ENCODE measurements at places on chromosomes 16 and 17. TPM values are rescaled to one million over a fixed set of nuclear protein-coding genes. Genes with fewer than 3 reads are reported as not detected.

Gene LIG3
- polyA plus RNA-seq = 7.6 TPM

Gene RSL1D1
- 55.5 TPM for polyA plus RNA-seq

Gene NACA2
- polyA plus RNA-seq = not detected

Gene CCDC154
- polyA plus RNA-seq = 1.8 TPM

Gene PNPO
- polyA plus RNA-seq = 55.8 TPM

Gene ANKFN1
- not detected for polyA plus RNA-seq

Gene UBALD2
- polyA plus RNA-seq = 59.1 TPM

GRCh38 chr16:88938119-88938776 is 38.8 kb downstream of the CBFA2T3 start:
- DNase-seq = no peak

DNA sequence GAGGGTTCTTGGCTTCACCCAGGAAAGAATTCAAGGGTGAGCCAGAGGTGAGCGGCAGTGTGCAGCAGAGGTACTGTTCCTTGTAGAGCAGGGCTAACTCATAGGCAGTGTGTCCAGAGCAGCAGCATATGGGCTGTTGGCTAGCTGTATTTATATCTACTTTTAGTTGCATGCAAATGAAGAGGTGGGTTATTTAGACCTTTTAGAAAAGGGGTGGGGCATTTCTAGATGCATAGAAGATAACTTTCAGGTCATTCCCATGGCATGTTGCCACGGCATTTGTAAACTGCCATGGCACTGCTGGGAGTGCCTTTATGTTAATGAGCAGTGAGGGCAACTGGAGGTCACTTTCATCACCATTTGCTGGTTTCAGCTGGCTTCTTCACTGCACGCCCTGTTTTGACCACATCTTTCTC is 141.0 kb downstream of the STX8 start:
- no peak for DNase-seq

- no peak for DNase-seq
Measured at GRCh38 chr17:35775583-35775982, 14.9 kb downstream of the C17orf50 start.

DNA sequence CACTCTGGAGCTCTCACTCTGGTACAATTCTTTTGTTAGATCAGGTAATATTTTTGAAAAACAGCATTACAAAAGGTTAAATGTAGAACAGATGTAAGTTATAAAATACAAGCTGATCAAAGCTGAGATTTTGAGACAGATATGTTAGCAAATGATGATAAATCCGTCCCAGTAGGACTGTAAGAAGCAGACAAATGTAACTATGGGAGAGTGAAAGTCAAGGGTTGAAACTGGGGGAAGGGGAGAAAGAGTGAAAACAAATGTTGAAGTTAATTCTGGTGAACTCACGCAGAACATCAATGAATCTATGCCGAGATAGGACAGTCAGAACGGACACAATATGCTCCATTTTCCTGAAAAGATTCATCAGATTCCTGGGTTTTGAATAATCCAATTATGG is 298.9 kb upstream of the IRX5 start:
- DNase-seq = peak; percentile 56

GRCh38 chr17:80649672-80650330 is 105.2 kb downstream of the RPTOR start:
- peak; percentile 91 for DNase-seq

GRCh38 chr17:39664581-39665561 is at the start of gene TCAP:
Gene TCAP (plus strand): TSS chr17:39665349. CDS start chr17:39665360, 11 bp downstream.
- peak; percentile 77 for DNase-seq

- no peak for DNase-seq
Measured at GRCh38 chr17:68592009-68592408, 9.2 kb downstream of the FAM20A start.

DNA sequence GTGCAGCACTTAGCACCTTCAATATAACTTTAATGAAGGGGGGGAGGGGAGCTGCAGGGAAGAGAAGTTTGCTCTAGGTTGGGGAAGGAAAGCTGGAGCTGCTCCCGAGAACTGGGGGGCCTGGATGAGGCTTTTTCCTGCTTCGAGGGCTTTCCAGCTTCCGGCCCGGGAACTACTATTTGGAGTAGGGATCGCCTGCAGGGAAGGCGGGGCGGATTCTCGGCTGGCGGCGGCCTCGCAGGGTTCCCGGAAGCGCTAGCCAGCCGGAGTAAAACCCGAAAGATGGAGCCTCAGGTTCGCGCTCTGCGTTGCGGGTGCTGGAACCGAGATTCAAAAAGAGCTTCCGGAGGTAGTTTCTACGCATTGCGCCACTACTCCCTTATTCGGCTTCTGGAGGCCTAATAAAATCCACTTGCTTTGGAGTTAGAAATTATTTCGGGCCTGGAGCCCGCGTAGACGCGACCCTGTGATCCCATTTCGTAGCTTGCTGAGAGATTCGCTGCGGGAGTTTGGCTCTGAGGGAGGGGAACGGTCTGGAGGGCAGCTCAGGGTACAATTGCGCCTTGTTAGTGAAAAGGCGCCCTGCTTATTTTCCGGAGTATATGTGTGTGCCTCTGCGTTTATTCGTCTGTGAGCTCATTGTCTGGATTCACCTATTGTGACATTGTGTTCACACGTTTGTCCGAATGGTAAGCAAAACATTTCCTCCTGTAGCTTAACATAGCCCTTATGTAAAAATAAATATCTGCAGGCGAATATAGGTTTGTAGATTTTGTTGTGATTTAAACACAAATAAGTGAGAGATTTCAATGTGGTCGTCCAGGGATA is 652 bp downstream of the PRAC2 start:
- DNase-seq = no peak

GRCh38 chr17:17403899-17404576 is 72.8 kb upstream of the MED9 start:
- peak; percentile 36 for DNase-seq

DNA sequence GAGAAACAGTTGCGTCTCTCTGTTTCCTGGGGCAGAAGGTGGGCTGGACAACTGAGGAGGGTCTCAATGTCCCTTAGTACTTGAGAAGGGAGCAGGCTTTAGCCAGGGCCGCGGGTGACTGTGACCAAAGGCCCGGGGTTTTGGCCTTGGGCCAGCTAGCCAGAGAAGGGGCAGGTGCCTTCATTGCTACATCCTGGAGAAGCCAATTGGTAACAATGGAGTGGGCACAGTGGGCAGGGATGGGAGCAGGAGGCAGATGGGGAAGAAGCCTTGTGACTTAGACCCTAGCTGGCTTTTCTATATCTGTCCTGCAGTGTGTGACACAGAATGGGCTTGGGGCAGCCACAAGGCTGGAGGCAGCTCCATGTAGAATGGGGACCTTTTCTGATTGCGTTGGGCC is 46.0 kb downstream of the CLEC16A start:
- DNase-seq = no peak

- DNase-seq = no peak
Measured at GRCh38 chr16:48365025-48365600, 20.1 kb downstream of the SIAH1 start.

DNA sequence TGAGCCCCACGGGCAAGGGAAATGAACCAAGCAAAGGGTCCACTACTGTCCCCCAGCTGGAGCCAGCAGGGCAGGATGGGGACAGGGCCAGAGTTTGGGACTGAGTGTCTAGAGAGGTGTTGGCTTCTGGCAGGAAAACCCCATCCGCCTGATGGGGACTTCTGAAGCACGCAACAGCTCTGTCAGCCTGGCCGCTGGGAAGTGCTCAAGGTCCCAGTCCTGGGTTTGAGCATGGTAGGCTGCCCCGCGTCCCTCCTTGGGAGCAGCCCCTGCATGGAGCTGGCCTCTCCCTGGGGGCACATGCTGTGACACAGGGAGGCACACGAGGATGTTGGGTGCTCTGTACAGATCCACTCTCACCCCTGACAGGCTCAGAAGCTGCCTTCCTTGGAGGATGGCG is 14.6 kb downstream of the ACE start:
- no peak for DNase-seq

DNA sequence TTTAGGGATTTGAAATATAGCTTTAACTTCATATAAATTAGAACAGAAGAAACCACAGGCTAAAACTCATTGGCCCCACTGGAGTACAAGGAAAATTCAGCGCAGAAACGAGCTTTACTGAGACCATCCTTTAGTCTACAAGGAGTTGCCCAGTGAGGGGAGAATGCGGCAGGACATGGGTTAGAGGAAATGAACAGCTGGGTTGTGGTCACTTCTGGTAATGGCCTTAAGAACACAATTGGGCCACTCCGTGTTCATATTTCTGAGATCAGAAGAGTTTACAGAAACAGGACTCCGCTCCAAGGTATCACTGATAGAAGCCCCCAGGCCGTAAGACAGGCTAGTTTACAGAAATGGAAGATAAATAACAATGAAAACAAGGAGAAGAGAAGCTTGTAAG is 188.3 kb downstream of the ZFHX3 start:
- DNase-seq = no peak

- DNase-seq = no peak
Measured at GRCh38 chr16:17835118-17835876, 364.5 kb upstream of the XYLT1 start.

DNA sequence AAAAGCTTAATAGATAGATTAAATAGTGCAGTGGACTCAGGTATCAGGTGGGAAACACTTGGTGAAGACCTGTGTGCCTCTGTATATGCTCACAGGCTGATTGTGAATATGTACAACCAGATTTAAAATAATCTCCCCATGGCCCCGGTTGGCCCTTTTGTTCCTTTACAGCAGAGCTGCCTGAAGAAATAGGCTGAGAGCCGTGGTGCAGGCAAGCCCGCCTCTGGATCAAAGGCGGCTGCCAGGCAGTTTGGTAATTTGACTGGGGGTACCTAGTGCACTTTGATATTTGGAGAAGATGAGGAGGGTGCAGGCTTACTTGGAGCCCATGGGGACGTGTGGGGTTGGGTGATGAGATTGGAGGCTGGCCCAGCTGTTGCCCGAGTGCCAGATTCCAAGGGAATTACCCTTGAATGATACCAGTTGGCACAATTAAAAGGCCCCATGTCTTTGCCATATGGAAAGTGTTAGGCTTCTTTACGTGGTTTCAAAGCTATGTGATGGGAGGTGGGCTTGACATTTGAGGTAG is 5.0 kb downstream of the NKD1 start:
- no peak for DNase-seq

DNA sequence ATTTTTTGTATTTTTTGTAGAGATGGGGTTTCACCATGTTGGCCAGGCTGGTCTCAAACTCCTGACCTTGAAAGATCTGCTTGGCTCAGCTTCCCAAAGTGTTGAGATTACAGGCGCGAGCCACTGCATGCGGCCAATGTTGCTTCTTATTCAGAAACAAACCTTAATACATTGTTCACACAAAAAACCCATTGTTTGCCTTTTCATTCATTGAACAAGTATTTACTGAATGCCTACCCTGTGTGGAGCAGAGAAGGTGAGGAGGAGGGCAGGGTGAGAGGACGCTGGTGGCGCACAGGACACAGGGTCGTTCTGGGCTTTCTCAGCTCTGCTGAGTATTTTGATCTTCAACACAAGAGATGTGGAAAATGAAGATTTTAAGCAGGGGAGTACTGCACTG is 8.0 kb upstream of the KRT23 start:
- no peak for DNase-seq

DNA sequence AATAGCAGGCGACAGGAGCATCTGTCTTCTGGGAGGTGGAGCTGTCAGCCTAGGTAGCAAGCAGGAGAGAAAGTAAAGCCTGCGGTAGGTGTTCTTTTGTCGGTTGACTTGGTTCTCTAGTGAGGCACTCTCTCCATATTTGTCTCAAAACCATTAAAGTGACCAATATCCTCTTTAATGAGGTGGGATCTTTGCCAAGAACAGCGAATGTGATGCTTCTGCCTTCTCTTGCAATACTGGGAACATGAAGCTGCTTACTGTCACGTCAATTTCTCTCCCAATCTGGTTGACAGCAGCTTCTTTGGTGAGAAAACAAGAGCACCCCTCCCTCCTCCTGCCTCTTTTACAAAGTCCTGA is 176.7 kb downstream of the ABCC12 start:
- no peak for DNase-seq

DNA sequence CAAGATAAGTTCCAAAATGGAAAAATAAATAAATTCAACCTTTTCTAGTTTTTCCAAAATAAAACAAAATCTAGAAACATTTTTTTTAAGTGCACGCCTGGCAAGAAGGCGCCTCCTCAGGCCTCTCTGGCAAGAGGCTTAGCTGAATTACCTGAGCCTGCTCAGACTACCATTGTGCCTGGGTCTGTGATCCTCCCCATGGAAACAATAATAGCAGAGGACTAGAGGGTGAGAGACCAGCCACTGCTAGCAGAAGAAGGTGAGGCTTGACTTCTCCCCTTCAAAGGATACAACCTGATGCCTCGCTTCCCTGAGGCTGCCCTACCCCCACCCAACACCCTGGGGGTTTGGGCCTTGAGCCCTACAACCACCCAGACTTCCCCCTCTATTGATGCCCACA is 14.8 kb downstream of the TERB1 start:
- DNase-seq = no peak

GRCh38 chr16:82609140-82609539 is 17.6 kb upstream of the CDH13 start:
- DNase-seq = peak; percentile 76

Data from kidney (tissue), 22 donors.